ENCODE measurements at places on chromosomes 1 and 21. TPM values are rescaled to one million over a fixed set of nuclear protein-coding genes. Genes with fewer than 3 reads are reported as not detected.

SLC22A15 gene
- 1.7 TPM for polyA plus RNA-seq

SHC1 gene
- polyA plus RNA-seq = 137 TPM

DNA sequence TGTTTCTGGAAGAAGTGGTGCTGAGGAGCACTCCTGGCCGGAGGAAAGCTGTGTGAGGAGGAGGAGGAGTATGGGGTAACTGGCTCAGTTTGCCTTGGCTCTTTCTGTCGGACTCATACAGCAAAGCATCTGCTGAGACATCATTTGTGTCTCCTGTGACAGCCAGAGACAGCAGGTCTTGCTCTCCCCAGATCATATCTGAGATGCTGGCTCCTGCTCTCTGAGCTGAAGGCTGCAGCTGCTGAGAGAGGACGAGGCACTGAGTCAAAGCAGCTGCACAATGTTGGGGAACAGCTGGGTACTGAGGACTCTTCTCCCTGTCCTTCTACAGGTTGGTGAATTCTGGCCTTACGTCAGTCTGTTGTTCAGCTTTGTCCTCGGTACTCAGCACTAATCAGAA lies 14.3 kb downstream of the OR2B11 start:
- no peak overlapping the region for H3K27ac ChIP-seq
- no peak for DNase-seq
- H3K27me3 ChIP-seq = 0 out of 2 replicates have a peak, but pooled peaks cover 1% of the 10 kb centered on the region
- H3K4me3 ChIP-seq = no peak overlapping the region
- H3K4me1 ChIP-seq = no peaks in the 10 kb centered on the region

DNA sequence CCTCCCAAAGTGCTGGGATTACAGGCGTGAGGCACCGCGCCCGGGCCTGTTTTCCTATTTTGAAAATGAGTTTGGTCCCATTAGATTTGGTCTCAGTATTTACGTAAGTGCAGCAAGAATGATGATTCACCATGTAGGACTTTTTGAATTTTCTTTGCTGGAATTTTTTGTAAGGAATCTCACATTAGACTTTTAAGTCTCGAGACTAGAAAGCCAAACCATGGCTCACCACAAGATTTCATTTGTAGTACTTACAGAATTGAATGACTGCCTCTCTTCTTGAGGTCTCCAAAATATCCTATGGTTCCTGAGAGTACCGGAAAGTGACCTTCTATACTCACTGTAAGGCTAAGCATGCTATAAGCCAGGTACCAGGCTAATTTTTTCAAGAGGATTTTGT lies 325 bp downstream of the OR14A2 start:
- H3K27ac ChIP-seq = no peak overlapping the region
- no peak for DNase-seq
- H3K27me3 ChIP-seq = no peaks in the 10 kb centered on the region
- H3K4me3 ChIP-seq = no peak overlapping the region
- no peaks in the 10 kb centered on the region for H3K4me1 ChIP-seq
- H3K36me3 ChIP-seq = no peaks in the 10 kb centered on the region

ALG6 gene
- polyA plus RNA-seq = 4.4 TPM

COL6A2 gene
- 0.41 TPM for polyA plus RNA-seq

DNA sequence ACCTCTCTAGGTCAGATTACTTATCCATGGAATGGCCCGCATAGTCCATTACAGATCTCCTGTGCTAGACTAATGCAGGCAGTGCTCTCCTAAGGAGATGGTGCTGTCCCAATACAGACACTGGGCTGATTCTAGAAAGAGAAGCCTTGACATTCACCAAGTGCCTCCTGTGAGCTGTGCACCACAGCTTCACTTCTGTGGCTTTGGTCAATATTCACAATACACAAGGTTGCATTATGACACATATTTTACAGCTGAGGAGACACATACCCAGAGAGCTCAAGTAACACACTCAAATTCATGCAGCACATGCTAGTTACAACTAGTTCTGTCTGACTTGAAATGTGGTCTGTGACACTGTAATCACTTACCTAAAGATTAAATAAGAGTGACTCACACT lies 59.4 kb upstream of the LRRC8B start:
- no peak overlapping the region for H3K4me3 ChIP-seq
- no peak for DNase-seq
- H3K4me1 ChIP-seq = no peaks in the 10 kb centered on the region
- H3K27ac ChIP-seq = no peak overlapping the region

DNA sequence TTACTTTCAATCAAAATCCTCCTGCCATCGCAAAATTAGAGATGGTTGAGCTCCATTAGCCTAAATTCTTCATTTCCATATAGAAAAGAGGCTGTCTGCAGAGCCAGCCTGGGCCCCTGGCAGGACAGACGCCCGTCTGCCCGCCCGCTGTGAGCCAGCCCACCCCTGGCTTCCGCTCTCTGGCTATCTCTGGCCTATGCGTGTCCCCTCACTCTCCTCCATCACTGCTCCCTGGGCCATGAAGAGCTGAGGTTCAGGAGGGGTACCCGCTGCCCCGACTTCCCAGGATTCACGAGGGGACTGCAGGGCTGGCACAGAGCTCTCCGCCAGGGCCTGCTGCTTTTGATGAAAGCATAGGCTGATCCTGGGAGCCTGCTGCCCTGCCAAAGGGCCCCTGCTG lies 117.6 kb downstream of the CASZ1 start:
- no peak overlapping the region for H3K4me3 ChIP-seq
- DNase-seq = no peak
- H3K27ac ChIP-seq = no peak overlapping the region
- H3K36me3 ChIP-seq = no peaks in the 10 kb centered on the region
- no peaks in the 10 kb centered on the region for H3K27me3 ChIP-seq

- H3K4me3 ChIP-seq = no peak overlapping the region
- H3K36me3 ChIP-seq = no peaks in the 10 kb centered on the region
- no peak for DNase-seq
- H3K27me3 ChIP-seq = peaks cover 3% of the 10 kb centered on the region
These were observed 111.3 kb downstream of the TGFB2 start for GRCh38 chr1:218456444-218456843.

PCP4 gene
- polyA plus RNA-seq = not detected

GRCh38 chr1:68321084-68321685 lies 88.9 kb upstream of the WLS start:
- H3K27ac ChIP-seq = no peak overlapping the region
- H3K4me1 ChIP-seq = no peaks in the 10 kb centered on the region
- H3K27me3 ChIP-seq = 0 out of 3 replicates have a peak, but pooled peaks cover 3% of the 10 kb centered on the region
- DNase-seq = peak; percentile 50
- H3K36me3 ChIP-seq = no peaks in the 10 kb centered on the region

DNA sequence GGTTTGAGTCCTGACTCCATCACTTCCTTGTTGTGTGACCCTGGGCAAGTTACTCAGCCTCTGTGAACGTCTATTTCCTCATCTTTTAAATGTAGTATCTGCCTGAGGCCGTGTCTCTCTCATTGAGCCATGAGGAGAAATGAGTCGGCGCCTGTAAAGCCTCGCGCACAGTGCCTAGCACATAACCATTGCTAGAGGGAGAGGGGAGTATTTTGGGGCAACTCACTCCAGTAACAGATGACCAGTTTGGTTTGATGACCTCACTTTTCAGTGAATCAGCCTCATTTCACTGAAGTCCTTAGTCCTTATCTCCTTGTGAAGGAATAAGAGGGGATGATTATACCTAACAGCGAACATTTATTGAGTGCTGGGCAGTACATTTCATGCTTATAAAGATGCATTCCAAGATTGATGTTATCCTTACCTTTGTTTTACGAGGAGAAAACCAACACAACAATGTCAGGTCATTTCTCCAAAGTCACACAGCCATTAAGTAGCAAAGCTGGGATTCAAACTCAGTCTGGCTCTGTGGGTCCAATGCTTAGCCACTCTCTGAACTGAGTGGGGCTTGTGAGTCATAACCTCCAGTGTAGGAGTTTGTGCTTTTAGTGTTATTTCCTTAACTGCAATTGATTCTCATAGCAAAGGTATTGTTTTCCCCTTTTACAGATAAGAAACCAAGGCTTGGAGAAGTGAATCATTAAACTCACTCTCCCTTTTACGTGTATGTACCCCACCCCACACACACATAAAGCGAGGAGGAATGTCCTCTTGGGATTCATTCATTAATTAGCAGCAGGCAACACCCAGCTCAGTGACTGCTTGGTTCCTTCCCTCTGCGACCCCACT lies 25.9 kb downstream of the KCNC4 start:
- no peaks in the 10 kb centered on the region for H3K36me3 ChIP-seq
- no peak for DNase-seq
- no peaks in the 10 kb centered on the region for H3K4me1 ChIP-seq
- no peak overlapping the region for H3K27ac ChIP-seq

RHOU gene
- 11.9 TPM for polyA plus RNA-seq

- DNase-seq = no peak
- peaks cover 49% of the 10 kb centered on the region for H3K4me1 ChIP-seq
- 0 out of 3 replicates have a peak, but pooled peaks cover 18% of the 10 kb centered on the region for H3K36me3 ChIP-seq
- H3K27ac ChIP-seq = no peak overlapping the region
- H3K27me3 ChIP-seq = peaks cover 11% of the 10 kb centered on the region
- peak overlapping the region; percentile 80 for H3K4me3 ChIP-seq
These were observed 2.2 kb downstream of the SLC19A1 start for GRCh38 chr21:45539796-45540600.

IVL gene
- polyA plus RNA-seq = not detected

DNA sequence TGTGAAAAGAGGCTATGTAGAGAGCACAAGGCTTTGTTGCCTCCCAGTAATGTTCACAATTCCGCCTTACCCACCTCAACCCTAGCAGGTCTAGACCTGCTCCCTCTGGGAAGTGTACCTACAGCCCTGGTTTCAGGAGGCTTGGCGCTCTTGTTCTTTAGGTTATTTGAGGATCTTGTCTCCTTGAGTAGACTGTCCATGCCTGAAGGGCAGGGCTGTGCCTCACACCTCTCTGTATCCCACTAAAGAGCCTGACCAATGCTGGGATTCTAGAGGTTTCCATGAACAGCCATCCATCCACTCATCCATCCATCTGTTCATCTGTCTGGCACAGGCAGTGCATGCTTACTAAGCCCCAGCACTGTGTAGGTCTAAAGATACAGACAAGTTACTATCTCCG lies 1.0 kb downstream of the RAB7B start:
- no peak overlapping the region for H3K4me3 ChIP-seq
- H3K27ac ChIP-seq = no peak overlapping the region
- H3K27me3 ChIP-seq = no peaks in the 10 kb centered on the region
- H3K36me3 ChIP-seq = no peaks in the 10 kb centered on the region

DNASE2B gene
- not detected for polyA plus RNA-seq

OR6F1 gene
- not detected for polyA plus RNA-seq

- no peaks in the 10 kb centered on the region for H3K27me3 ChIP-seq
- DNase-seq = no peak
- 0 out of 3 replicates have a peak, but pooled peaks cover 2% of the 10 kb centered on the region for H3K36me3 ChIP-seq
- peaks cover 19% of the 10 kb centered on the region for H3K4me1 ChIP-seq
- peak overlapping the region; percentile 93 for H3K4me3 ChIP-seq
These were observed 1.3 kb downstream of the GPSM2 start for GRCh38 chr1:108878160-108878469.

DNA sequence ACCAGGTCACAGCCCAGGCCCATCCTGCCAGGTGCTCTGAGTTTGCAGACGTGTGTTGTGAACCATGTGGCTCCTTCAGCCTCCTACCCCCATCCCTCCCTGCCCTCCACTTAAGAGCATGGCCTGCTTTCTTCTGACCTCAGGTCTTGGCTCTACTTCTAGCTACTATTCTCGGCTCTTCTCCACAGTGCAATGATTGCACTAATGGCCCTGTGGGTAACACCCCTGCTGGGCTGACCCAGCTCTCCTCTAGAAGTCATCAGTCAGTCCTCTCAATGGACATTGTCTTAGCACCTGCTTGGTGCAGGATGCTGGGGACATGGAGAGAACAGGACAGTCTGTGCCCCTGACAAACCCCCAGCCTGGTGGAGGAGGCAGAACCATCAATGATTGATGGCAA lies 22.2 kb upstream of the IFFO2 start:
- H3K4me1 ChIP-seq = no peaks in the 10 kb centered on the region
- no peak overlapping the region for H3K4me3 ChIP-seq
- peaks cover 1% of the 10 kb centered on the region for H3K27me3 ChIP-seq
- H3K36me3 ChIP-seq = no peaks in the 10 kb centered on the region
- H3K27ac ChIP-seq = no peak overlapping the region

DEGS1 gene
- 35.9 TPM for polyA plus RNA-seq

OR2L5 gene
- polyA plus RNA-seq = not detected

- no peak overlapping the region for H3K27ac ChIP-seq
- no peak overlapping the region for H3K4me3 ChIP-seq
- peaks cover 23% of the 10 kb centered on the region for H3K4me1 ChIP-seq
- DNase-seq = no peak
- H3K27me3 ChIP-seq = no peaks in the 10 kb centered on the region
These were observed 9.8 kb downstream of the SLC19A2 start for GRCh38 chr1:169475806-169476387.

KRTAP19-1 gene
- not detected for polyA plus RNA-seq

NUDC gene
- 34.7 TPM for polyA plus RNA-seq

DNA sequence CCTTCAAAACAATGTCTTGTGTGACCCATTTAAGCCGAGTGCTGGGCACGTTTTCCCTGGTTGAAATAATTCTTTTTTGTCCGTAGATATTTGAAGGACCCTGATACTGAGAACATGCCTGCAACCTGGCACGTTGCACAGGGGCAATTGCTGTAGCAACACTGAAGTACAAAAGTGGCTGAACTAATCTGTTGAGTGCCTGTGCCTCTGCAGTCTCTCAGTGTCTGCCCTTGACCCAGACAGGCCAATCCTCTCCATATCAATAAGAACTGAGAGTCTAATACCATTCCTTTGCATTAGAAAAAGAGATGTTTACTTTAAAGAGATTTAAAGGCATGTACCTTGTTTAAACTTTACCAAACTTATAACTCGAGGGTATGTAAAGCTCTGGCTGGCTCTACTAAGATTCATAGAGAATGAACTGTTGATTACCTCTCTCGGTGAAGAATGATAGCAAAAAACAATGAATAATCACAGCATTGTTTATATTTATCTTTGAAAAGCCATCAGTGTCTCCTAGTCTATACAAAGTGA lies 2.4 kb downstream of the GREM2 start:
- no peak for DNase-seq
- H3K27me3 ChIP-seq = no peaks in the 10 kb centered on the region
- H3K4me3 ChIP-seq = no peak overlapping the region
- no peaks in the 10 kb centered on the region for H3K36me3 ChIP-seq
- peaks cover 16% of the 10 kb centered on the region for H3K4me1 ChIP-seq
- H3K27ac ChIP-seq = no peak overlapping the region

DNA sequence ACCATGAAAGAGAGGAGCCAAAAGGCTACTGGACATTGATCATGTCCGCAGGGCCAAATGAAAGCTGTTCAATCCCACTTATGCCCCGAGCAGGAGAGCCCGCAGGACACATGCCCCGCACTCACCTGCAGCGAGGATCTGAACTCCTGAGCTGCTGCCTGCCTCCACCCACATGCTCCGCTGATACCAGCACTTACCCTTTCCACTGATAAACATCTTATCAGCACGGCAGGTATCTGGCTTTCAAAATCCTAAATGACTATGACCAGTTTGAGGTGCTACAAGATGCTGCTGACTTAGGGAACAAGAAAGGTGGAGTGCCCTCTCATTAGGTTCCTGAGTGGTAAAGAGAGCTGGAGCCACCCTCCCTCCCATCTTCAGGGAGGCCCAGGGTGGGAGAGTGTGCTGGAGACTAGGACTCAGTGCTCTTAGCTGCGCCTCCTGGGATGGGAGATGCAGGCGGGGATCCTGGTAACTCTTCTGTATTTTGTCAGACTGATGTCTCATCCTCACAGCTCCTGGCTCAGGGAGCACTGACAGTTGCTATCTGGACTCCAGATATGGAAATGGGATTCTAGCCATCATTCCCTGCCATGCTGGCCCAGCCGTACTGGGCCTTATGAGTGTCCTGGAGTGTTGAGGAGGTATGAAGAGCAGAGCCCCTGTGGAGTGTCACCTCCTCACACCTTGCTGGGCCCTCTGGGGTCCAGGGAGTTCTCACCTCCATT lies 86.4 kb upstream of the F3 start:
- H3K36me3 ChIP-seq = no peaks in the 10 kb centered on the region
- no peak overlapping the region for H3K4me3 ChIP-seq
- no peak for DNase-seq

RGS13 gene
- polyA plus RNA-seq = not detected

All from HepG2 (cell line).